Body of pancreas (tissue), 4 donors: ENCODE measurements at places on chromosomes 1 and 21. TPM values are rescaled to one million over a fixed set of nuclear protein-coding genes. Genes with fewer than 3 reads are reported as not detected.

DNA sequence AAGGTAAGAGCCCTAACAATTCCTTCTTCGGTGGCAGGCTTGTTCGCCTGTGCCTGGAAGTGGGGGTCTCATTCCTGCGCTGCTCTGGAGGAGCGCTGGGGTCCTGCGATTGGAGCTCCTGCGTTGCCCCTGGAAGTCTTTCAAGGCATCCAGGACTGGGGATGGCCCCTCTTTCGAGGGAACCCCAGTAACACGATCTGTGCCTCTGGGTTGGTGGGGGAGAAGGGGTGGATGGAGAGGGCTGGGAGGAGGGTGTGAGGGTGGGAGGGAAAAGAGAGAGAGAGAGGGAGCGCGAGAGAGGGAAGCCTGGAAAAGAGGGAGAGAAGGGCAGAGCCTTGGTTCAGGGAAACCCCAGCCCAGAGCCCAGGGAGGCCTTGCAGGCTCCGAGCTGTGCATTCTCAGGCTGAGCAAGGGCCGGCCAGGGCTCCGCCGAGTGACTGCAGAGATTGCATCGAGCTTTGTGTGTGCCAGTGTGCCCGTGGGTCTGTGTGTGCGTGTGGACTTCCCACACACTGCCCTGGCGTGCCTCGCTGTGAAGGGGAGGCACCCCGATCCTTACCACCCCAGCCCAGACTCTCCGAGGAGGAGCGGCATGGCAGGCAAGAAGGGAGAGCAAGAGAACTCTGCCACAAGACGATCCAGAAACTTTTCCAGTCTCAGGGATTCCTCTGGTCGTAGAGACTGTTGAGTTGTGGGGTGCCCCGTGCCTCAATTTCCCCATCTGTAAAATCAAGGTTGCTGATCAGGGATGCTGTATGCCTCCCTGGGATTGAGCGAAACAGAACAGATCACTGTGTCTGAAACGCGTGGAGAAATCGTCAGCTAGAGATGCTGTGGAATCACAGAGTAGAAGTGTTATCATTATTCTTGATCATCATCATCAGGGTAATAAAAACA is 619 bp downstream of the BCL9 start:
- peak; percentile 46 for DNase-seq

DNA sequence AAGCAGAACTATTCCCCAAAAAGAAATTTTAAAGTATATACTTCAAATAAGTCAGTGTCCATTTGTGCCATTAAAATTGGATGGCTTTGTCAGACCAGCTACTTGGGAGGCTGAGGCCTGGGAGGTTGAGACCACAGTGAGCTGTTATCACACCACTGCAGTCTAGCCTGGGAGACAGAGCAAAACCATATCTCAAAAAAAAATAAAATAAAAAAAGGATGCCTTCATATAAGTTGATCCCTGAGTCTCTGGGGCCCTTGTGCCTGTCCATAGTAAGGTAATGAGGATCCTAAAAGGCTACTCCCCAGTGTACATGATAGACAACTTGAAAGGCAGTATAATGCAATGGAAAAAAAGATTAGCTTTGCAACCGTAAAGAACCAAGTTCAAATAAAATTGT is 81.2 kb upstream of the BARHL2 start:
- DNase-seq, result no peak

GRCh38 chr1:89331890-89332289 is 32.0 kb upstream of the GBP6 start:
- DNase-seq, result no peak

TLR5 gene
- 10.1 TPM for total RNA-seq

DNA sequence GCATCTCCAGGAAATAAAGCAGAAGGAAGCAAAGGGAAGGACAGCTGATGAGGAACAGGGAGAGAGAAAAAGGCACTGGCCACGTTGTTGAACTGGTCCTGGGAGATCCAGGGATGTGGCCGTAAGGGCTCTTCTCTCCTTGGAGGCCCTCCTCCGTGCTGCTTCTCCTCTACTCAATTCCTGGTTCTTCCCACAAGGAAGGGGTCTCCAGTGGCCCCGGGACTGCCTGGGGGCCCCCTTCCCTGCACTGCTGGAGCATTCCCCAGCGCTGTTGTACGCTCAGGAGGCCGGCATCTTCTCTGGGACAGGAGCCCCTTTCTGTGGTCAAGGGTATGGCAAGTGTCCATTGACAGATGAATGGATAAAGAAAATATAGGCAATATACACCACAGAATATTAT is 88.5 kb upstream of the TLR5 start:
- DNase-seq, result no peak

GRCh38 chr21:36347278-36347961 is 27.4 kb downstream of the MORC3 start:
- DNase-seq, result no peak

S100A8 gene
- 1.8 TPM for total RNA-seq
